ENCODE measurements at places on chromosomes 2 and 18.

- no peak for DNase-seq
Measured at GRCh38 chr18:57087644-57088376, 59.1 kb upstream of the BOD1L2 start.

DNA sequence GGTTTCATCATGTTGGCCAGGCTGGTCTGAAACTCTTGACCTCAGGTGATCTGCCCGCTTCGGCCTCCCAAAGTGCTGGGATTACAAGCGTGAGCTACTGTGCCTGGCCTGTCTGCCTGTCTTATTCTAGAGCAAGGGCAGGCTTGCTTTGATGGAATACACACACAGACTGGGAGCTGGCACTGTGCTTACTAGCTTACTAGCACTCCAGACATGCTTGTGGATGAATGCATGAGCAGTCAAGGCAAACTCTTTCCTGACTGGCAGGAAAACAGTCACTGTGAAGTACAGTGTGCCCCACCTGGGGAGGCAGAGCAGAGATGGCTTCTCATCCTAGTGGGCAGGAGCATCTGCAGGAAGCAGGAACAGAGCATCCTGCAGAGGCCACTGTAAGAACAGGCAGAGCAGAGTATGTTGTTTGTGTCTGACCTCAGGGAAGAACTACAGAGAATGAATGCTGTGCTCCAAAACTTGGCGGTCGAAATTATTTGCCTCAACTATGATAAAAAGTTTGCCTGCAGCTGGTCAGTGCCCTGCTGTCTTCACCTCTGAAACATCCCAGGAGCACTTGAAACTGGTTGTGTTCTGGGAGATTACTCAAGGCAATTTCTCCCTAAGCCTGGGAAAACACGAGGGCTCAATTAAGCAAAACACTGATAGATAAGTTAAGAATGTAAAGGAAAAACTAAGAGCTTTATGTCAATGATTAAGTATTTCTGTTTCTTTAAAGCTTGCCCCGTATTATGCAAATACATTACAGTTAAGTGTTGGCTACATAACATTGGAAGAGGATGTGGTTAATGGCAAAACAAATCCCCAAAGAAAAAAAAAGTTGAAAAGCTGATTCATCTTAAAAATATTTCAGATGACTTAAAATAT is 102.4 kb downstream of the VAPA start:
- peak; percentile 67 for DNase-seq

GRCh38 chr18:75070625-75071483 is 138.1 kb downstream of the PTGR3 start:
- DNase-seq = peak; percentile 89

- DNase-seq = peak; percentile 89
Measured at GRCh38 chr2:219126555-219126954, 34.1 kb downstream of the NHEJ1 start.

- peak; percentile 41 for DNase-seq
Measured at GRCh38 chr18:13287372-13287771, 68.8 kb downstream of the LDLRAD4 start.

GRCh38 chr2:156396126-156396525 is 40.1 kb upstream of the GPD2 start:
- DNase-seq = no peak

- DNase-seq = peak; percentile 12
Measured at GRCh38 chr2:200219309-200220113, 87.0 kb upstream of the SPATS2L start.

- peak; percentile 85 for DNase-seq
Measured at GRCh38 chr2:56127463-56128152, 56.2 kb upstream of the CCDC85A start.

DNA sequence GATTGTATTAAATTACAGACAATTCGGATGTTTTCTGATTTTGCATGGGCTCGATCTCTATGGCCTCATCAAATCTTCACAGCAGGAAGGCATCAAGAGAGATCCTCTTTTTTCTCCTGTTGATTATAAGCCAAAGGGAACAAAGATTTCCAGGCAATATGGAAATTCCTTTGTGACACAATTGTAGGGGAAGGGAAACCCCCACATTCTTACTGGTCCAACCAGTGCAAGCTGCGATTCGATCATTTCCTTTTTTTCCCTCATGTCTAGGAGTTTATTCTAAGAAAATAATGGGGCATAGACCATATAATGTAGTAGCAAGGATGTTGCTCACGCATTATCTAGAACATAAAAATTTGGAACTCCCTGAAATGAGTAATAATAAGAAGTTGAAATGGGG is 87.7 kb downstream of the LYPD6 start:
- DNase-seq = no peak

- no peak for DNase-seq
Measured at GRCh38 chr2:120748310-120748709, 12.6 kb downstream of the GLI2 start.

- no peak for DNase-seq
Measured at GRCh38 chr2:117717072-117717471, 97.4 kb upstream of the DDX18 start.

GRCh38 chr2:37377187-37377532 is 32.7 kb downstream of the QPCT start:
- DNase-seq = no peak

DNA sequence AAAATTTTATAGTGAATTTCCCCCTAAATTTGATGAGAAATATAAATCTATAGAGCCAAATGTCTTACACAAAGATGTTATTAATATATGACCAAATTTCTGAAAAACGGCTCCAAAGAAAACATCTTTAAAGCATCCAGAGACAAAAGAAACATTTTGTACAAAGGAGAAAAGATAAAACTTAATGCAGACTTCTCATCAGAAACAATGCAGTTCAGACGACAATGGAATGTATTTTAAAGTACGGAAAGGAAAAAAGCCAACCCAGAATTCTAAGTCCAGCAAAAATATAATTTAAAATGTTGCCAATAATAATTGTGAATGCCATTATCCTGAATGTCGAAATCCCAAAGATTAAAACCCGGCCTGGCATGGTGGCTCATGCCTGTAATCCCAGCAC is 129.4 kb downstream of the MCFD2 start:
- DNase-seq = no peak

DNA sequence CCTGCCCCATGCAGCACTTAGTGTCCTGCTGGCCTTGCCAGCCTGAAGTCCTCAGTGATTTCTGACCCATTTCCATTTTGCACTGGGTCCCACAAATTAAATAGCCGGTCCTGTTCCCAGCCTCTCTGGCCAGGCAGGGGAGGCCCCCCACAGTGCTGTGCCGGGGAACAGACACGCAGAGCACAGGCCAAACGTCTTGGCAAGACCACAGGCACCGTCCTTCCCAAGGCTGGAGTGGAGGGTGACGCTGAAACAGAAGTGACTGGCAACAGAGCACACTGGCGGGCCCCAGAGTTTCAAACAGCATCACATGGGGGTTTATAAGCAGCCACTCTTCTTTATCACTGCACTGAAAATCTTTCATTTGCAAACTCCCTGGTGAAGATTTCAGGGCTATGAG is 52.2 kb downstream of the EDAR start:
- no peak for DNase-seq

- peak; percentile 55 for DNase-seq
Measured at GRCh38 chr2:35864141-35864540, 491.4 kb upstream of the CRIM1 start.

- no peak for DNase-seq
Measured at GRCh38 chr2:232887171-232887850, 17.2 kb downstream of the SNORC start.

DNA sequence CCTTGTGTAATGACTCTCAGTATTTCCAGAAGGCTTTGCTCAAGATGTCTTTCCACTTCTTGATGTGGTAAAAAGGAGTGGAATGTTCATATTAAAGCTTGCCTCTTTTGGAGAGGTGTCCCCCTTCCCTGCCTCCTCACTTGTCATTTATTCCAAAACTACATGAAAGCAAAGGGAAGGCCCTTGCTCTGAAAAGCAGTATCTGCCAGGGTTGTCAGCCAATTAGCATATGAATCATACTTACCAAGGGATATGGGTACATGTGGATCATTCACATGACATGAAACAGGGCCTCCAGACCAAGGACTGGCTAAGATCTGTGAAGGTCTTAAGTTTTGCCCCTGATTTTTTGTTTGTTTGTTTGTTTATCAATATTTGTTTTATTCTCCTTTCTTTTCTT is 31.3 kb downstream of the ANXA4 start:
- DNase-seq = no peak

DNA sequence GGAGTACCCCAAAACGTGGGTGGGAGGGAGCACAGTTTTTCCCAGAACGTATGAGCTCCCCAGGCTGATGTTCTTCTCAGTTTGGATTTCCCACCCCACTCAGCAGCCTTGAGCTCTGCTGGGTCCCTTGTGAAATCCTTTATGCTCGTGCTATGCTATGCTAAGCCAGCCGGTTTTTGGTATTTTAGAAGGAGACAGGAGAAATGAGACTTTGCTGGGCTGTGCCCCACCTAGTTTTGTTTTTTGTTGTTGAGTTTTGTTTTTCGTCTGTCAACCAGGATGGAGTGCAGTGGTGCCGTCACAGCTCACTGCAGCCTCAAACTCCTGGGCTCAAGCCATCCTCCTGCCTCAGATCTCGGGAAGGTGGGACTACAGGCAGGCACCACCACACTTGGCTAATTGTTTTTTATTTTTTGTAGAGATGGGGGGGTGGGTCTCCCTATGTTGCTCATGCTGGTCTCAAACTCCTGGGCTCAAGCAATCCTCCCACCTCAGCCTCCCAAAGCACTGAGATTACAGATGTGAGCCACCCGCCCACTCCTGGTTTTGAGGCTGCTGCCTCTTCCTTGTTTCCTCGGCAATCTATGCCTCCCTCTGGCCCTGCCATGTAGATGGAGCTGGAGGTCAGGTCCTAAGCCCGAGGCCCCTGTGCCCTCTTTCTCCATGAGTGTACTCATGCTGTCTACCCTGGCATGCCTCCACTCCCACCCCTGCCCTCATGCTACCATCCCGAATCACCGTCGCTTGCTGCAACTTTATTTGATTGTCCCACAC is 17.5 kb upstream of the MGAT4A start:
- DNase-seq = peak; percentile 51

- DNase-seq = no peak
Measured at GRCh38 chr2:129731907-129732629, 247.4 kb upstream of the RAB6C start.

GRCh38 chr2:229363185-229363814 is 92.2 kb upstream of the PID1 start:
- no peak for DNase-seq

GRCh38 chr18:13447621-13448334 is 229.2 kb downstream of the LDLRAD4 start:
- DNase-seq = peak; percentile 96

DNA sequence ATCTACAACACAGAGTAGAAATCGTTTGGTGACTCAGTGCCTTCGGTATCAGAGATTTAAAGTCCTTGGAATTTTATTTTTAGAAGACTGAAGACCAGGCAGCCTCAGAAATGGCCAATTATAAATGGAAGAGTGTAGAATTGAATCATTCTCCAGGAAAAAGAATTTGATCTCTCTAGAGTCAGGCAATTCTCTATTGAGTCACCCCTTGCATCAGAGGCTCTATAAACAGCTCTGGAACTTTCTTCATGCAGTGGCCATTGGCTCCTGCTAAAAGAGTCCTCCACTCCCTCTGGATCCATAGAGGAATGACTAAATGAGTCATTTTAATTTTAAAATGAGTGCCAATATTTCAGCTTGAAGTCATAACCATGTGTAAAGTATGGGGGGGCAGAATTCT is 816.2 kb downstream of the TDRD15 start:
- no peak for DNase-seq

GRCh38 chr2:2104331-2104730 is 226.7 kb downstream of the MYT1L start:
- no peak for DNase-seq

DNA sequence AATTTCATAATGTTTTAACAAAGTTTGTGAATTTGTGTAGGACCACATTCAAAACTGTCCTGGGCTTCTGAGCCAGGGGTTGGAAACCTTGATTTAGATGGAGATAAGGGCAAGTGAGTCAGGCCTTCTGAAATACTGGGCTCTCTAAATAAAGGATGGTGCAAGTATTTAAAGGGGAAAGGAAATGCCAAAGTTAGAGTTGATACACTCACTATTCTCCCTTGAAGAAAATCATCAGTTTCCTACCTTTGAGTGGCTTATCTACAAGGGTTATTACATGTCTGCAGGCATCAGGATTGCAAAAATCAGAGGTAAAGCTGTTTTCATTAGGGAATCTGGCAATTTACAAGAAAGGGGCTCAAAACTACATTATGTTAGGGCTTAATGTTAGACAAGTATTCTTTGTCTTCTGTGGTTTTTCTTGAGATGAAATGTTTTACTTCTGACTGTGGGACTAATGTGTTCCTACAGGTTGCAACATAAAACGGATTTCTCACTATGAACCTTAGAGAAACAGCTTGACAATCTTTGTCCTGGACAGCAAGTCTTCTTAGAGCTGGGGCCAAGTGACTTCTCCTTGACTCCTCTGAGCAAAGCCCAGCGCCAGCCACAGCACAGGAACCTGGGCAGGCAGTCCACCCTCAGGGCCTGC is 31.1 kb downstream of the RNU4ATAC start:
- no peak for DNase-seq

DNA sequence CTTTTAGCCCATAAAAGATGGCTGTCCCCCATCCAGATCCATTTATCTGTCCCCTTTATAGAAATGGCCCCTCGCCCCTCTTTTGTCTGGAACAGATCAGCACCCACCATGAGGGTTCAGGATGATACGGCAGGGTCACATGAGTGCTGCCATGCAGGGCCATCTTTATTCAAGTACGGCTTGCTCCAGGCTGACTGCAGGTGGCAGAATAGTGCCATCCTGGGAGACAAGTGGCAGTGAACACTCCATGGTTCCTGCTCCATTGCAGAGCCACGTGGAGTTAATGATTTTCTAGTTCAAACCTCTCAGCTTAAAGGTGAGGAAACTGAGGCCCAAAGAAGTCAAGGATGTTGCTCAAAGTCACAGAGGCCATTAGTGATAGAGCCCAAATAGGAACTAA is 180.6 kb downstream of the CLIP4 start:
- peak; percentile 55 for DNase-seq

- DNase-seq = no peak
Measured at GRCh38 chr2:46336283-46336959, 39.2 kb downstream of the EPAS1 start.
